OCI-LY7 (cell line): ENCODE measurements at places on chromosomes 5 and 9. TPM values are rescaled to one million over a fixed set of nuclear protein-coding genes. Genes with fewer than 3 reads are reported as not detected.

Gene TAL2
- total RNA-seq = not detected in 2 replicates

Gene HTR1A
- total RNA-seq = not detected in 2 replicates

Gene FABP6
- total RNA-seq = not detected in 2 replicates

- DNase-seq = no peak
Measured at GRCh38 chr5:53882676-53883031, 322.2 kb downstream of the NDUFS4 start.

DNA sequence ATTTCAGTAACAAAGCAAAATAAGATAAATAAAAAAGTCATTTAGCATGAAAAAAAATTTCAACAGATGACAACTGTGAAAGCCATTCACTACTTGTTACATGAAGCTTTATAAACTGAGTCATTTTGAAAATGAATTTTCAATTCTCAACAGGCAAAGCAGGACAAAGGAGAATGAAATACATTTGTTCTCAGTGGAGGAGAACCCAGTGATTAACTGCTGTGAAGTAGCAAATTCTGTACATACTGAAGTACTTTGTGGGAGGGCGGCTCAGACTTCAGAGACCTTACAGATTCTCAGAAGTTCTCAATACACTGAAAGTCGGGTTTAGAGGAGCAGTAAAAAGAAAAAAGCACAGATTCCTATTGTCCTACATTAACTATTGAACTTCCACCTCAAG lies 21.7 kb downstream of the SKIC3 start:
- no peak for DNase-seq

GRCh38 chr5:167001246-167001645 lies 1290.2 kb upstream of the WWC1 start:
- no peak for DNase-seq

- DNase-seq = no peak
Measured at GRCh38 chr9:121956808-121957207, 136.3 kb downstream of the TTLL11 start.

GRCh38 chr5:76941442-76941841 lies 11.4 kb upstream of the CRHBP start:
- no peak for DNase-seq

- peak; percentile 25 for DNase-seq
Measured at GRCh38 chr5:97182571-97183099, 412 bp downstream of the RIOK2 start.

DNA sequence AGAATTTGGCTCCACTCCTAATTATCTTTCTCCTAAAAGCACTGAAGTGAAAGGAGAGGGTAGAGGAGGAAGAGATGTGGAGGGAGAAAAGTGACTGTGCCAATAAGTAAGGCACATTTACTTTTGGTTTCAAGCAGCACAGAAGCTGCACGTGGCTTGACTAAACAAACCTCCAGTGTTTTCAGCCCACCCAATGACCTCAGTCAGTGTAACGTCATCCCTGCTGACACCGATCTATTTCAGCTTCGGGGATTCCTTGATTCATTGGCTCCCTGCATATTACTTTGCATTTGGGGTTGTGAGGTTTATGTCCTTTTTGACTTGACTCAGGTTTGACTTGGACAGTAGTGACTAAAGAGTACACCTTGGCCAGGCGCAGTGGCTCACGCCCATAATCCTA lies 35.6 kb upstream of the NIM1K start:
- DNase-seq = no peak
